Left renal pelvis (tissue), 4 donors: ENCODE measurements at places on chromosomes 6 and 20.

DNA sequence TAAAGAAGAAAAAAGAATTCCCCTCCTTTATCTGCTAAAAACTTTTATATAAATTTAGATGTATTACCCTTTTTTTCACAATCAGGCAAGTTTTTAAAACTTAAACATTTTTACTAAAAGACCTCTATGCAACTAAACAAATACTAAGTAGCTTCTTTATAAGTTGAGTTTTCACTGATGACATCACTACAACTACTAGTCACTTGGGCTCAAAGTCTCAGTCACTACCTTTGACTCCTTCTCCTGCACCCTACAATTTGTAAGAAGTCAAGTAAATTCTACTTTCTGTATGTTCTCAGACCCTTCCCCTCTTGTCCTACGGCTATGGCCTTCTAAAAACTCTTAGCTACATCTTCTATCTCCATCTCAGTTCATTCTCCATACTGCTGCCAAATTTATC lies 11.2 kb downstream of the SUPT3H start:
- no peak for DNase-seq

- DNase-seq, result no peak
Observed at GRCh38 chr20:57918551-57918950, 208.7 kb upstream of the PMEPA1 start.

DNA sequence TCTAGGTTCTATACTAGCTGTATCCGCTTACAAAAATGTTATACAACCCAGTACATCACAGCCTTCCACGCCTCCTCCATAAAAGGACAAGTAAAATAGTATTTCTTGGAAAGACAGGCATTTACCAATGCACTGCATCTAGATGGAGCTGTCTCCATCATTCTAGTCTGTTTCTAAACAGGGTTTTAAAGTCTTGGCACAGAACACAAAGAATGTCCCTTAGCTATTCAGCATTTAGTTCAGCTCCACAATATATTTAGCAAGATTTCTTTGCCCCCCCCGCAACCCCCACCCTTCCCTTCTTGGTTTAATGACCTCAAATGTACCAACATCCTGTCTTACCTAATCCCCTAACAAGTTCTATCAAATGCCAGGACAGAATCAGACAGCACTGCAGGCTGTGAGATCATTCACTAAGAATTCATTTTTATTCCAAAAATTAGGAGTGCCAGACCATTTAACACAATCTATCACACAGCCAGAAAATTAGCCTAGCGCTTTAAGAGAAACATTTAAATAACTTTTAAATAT lies 198.6 kb downstream of the BACH2 start:
- DNase-seq, result peak; percentile 41

DNA sequence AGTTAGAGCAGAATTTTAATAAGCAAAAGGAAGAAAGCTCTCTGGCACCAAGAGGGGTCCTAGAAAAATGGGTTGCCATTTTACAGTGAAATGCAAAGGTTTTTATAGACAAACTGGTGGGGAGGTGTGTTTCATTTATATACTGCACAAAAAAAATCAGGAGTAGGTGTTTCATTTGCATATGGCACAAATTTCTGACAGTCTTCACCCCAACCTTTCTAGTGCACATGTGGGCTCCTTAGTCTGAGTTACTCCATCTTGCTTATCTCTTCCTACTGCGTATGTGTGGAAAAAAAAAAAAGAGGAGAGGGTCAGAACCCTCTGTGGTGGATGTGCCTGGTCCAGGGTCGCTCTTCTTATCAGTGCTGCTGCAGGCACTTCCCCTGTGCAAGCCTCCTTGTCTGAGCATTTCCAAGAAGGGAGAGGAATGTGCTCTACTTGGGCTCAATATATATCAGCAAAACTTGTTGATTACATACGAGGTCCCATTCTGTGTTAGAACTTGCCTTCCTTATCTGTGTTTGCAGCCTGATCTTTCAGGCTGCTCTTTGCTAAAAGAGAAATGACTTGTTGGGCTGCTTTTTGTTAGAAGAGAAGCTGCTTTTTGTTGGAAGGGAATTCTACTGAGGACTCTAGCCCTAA lies 59.0 kb upstream of the MRAP2 start:
- DNase-seq, result no peak

- no peak for DNase-seq
Observed at GRCh38 chr20:33334111-33334510, 51.1 kb downstream of the BPIFB1 start.

GRCh38 chr6:42200035-42200434 lies 5.3 kb upstream of the GUCA1B start:
- no peak for DNase-seq

DNA sequence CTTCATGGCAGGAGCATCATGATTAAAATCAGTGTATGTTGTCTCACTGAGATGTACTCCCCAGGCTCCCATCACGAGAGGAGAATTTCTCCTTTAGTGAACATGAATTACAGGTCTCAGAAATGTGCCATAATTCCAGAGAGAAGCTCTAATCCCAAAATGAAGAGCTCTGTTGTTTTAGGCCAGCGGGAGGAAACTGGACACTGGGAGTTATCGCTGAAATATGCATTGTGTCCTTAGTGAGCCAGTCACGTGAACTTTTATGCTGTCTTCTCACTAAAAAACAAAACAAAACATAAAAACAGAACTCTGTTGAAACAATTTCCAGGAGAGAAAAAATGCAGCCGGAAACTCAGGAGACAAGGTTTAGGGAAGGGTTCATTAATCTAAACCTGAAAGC lies 315.7 kb upstream of the NT5E start:
- no peak for DNase-seq

DNA sequence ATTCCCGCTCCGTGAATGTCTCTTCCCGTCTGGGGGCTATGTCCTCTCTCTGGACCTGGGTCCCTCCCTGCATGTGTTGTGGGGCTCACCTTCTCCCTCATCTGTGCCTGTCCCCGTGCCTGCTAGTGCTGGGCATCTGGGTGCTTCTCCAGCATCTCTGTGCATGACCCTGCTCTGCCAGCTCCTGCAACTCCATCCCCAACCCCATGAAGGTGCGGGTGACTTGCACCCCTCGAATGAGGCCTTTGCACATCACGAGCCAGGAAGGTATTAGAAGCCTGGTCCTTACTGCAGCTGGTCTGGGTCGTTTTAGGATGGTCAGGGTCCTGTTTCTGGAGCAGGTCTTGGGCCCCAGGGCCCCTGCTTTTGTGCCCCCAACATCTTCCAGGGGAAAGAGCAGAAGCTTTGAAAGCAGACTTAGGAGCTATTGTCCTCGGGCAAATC lies 109.7 kb downstream of the AGPAT4 start:
- DNase-seq, result no peak

DNA sequence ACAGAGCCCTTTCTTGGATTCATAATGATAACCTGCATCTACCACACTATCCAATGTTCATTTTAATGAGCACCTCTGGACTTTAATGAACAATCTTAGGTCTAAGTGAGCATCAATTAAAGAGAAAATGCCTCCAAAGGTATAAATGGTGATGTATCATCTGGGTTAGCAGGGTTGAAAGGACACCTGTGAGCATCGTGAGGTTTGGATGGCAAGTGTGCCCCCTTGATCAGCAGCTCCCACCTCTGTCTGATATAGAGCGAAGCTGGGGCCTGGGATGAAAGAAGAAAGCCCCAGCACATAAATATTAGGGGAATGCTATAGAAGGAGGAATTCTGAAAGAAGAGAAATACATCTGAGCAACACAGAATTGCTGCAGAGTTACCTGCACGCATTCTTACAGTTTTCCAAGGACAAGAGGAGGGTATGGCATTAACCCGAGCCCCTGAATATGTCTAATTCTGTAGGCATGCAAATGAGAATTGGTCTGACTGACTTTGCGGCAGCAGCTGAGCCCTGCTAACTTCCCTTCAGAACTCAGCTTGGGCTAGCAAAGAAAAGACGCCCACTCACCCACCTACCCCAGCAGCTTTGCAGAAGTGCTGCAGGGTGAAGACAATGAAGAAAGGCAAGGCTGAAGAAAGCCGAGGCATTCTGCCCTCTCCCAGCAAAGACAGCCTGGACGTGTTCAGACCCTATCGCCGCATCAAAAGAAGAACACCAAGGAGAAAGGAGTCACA lies 136.2 kb downstream of the GMPR start:
- DNase-seq, result no peak
